Activated CD4-positive, alpha-beta T cell treated with anti-CD3 and anti-CD28 coated beads for 4 hours (primary cell): ENCODE measurements at places on chromosomes 2 and 18.
A peak's percentile ranks its signal among the peaks of the same experiment; 100 is the strongest.

DNA sequence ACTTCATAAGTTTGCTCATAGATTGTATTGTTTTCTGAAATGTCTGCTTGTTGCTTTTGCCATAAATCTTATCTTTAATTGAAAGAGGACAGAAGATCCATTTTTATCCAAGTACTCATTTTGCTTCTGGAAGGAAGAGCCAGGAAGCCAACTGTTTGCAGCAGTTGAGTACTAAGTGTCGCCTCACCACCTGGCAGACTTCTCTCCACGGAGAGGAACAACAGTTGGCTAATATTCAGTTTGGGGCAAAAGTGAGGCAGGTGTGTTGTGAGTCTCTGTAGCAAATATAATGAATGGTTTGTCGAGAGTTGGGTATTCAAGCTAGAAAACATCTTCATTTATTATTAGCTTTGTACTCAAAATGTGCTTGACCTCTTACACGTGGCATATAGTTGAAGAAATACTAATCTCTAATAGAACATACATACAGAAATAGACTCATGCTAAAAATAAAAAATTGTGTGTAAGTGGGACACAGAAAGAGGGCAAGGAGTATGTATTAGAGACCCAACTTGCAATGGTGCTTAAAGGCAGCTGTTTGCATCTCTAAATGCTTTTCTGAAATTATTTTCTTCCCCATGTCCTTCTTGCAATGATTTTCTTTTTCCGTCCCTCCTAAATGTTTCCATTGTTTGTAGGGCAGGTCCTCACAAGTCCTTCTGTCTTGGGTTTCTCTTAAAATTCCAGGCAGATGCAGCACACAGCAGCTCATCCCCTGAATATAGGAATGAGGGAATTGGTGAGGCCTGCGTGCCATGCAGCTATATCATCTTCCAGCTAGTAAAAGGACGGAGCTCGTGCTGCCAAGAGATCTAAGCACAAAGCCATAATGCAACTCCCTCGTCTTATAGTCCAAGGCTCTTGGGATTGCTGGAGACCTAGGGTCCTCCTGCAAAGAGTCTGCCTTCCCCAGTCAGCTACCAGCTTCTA is 44.8 kb upstream of the MAP3K20 start:
- no peak for DNase-seq

DNA sequence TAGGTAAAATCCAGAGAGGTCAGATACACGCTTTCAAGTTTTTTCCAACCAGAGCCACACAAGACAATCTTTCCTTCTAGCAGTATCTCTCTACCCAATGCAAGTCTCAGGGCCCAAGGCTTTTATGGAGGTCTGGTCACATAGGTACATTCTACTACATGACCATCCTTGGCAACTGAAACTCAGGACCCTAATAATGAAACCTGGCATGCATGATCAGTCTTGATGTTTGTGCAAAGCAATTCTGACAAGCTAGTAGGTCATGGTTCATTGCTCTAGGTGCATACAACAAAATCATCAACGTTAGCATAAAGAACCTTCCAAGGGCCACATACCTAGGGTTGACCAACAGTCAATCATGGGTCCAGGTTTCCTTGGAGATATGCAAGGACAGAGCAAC is 33.2 kb upstream of the CCDC88A start:
- no peak for DNase-seq

DNA sequence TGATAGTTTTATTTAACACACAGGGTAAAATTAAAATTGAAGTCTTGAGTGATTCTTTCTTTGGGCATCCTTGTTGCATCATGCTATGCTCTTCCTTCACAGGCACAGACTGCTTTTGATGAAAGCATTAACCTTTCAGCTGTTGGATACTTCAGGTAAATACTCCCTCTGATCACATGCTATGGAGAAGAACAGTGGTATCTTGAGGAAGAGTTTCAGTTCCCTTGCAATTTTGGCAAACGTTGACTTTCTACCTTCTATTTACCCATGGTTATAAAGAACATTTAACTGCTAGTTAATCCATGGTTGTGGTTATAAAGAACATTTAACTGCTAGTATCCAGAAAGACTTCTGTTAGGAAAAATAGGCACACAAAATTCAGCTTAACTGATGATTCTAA is 75.7 kb downstream of the AOX1 start:
- DNase-seq, result no peak

GRCh38 chr2:60641811-60642788 is 88.6 kb upstream of the BCL11A start:
- DNase-seq, result peak; percentile 8
